ENCODE measurements at places on chromosomes 4 and X.

DNA sequence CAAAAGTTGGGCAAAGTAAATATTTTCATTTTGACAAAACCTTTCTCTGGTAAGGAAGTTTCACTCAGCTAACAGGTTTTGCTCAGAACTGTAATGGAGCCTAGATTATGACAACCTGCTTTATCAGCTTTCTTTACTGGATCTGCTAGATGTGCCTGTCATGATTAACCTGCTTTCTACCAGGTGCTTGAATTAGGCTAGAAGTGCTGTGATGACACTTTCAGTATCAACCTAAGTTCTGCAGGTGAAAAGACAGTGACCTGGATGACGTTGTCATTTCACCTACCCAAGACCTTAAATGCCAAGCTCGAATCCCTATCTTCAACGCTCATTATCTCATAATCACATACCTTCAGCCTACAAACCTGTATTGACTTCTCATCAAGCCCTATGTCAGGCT lies 1.5 kb upstream of the FAAH2 start:
- DNase-seq, result no peak

DNA sequence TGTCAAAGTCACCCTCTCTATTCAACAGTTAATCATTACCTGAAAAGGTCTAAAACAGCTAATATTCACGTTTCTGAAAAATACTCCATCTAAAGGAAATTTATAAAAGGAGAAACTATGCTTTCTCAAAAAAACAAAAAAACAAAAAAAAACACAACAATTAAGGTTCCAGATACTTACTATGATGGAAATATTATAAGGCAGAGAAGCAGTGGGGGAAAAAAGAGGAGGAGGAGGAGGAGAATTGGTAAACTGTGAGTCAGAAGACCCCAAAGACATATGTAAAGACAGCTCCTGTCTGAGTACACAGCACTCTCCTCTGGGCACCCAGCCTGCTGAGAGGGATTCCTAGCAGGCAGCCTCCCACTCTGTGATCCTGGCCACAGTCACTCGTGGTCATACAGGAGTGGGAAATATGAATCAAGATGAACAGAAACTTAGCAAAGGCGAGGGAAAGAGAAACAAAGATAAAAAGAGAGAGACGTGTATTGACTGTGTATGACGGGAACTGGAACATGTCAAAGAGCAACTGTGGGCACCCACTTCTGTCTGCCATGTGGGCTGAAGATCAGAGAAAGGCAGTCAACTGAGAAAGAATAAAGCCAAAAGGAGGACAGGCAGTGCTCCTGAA lies 12.5 kb downstream of the KLHL15 start:
- no peak for DNase-seq

GRCh38 chr4:182140547-182140946 lies 102.7 kb upstream of the TENM3 start:
- DNase-seq, result no peak

- DNase-seq, result no peak
These were observed 2.4 kb upstream of the TBL1X start for GRCh38 chrX:9462456-9462855.

- DNase-seq, result no peak
These were observed 462.7 kb upstream of the RPS6KA3 start for GRCh38 chrX:20729416-20729815.

GRCh38 chr4:183347566-183347965 lies 25.3 kb upstream of the CLDN24 start:
- no peak for DNase-seq

DNA sequence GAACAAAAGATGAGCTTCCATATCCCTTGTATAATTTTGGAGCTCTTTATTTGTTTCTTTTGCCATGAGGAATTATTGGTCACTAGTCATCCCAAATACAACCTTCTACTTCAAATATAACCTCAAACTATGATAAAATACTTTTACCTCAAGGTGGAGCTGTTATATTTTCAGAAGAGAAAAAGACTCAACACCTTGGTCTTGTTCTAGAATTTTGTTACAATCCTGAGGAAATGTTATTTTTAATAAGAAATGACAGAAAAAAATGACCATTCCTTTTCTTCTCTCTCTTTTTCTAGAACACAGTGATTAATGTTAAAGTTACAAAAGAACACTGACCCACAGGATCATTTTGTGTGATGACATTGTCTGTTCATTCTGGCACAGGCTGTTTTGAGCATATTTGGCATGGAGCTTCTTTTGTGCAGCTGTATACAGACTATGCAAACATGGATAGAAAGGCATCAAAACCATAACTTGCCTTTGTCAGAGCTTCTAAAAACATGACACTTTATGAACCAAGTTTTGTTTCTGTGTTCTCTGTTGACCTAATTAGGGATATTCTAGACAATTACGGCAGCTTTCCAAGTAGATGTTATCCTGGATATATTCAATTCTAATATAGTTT lies 159.6 kb upstream of the CTSO start:
- DNase-seq, result no peak

DNA sequence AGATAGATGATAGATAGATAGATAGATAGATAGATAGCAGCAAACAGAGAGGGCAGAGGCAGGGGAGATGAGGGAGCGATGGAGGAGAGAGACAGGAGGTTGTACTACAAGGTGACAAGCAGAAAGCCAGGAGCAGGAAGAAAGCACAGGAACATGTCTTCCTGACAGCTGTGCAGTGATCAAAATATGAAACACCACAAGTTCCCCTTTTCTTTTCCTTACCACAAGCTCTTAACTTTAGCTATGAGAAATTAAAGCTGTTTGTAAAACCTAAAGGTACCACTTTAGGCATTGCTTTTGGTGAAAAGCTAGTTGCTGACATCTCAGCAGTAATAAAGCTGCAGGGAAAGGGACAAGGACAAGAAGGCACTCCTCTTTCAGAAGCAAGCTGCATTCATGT lies 9.1 kb upstream of the MAGED4B start:
- no peak for DNase-seq

GRCh38 chr4:73891739-73892405 lies 22.7 kb downstream of the CXCL1 start:
- DNase-seq, result no peak

GRCh38 chrX:34880656-34881055 lies 61.9 kb upstream of the FAM47B start:
- DNase-seq, result no peak

- no peak for DNase-seq
These were observed 80.2 kb downstream of the DIAPH2 start for GRCh38 chrX:96764864-96765263.

DNA sequence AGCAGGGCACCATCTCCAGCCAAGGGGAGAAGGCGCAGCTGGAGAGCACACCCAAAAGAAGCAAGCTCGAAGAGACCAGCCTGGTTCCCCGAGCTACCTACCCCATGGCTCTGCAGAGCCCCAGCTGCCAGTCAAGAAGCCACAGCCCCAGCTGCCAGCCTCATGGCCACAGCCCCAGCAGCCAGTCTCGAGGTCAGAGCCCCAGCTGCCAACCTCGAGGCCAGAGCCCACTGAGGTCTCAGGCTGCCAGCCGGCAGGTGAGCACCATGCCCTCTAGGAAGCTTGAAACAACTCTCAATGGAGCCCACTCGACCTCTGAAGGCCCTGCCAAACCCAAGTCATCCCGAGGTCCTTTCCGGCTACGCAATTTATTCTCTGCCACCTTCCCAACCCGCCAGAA lies 27.0 kb upstream of the PRPS1 start:
- no peak for DNase-seq

DNA sequence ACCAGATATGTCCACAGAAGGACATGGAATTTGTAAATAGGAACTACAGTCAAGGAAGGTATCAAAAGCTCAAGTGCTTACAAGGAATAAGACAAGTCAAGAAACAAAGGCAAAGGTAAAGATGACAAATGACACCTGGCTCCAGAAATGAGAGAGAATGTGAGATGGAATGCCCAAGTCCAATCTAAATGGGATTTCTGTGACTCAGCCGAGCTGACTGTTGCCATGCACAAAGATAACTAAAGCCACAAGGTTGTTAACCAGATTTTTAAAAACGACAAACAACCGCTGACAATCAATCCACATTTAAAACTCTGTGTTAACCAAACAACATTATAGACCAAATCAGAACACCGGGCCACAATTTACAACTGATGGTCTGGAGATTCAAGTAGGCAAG lies 1.1 kb downstream of the NFXL1 start:
- no peak for DNase-seq

DNA sequence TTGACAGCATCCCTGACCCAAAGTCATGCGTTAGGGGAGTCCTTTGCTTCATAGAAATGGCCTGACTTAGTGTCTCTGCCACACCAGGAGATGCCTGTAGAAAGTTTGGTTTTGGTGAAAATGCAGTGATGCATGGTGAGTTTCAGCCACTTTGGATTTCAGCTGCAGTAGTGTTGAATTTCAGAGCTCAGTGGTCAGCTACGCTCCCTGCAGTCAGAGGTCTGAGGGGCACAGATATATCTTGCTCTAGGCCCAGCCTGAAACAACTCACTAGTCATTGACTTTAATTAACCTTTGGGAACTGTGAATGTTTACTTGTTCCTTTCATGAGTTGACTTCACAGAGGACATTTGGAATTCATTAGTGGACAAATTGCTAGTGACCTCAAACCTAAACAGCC lies 17.5 kb downstream of the RBMX2 start:
- DNase-seq, result no peak

DNA sequence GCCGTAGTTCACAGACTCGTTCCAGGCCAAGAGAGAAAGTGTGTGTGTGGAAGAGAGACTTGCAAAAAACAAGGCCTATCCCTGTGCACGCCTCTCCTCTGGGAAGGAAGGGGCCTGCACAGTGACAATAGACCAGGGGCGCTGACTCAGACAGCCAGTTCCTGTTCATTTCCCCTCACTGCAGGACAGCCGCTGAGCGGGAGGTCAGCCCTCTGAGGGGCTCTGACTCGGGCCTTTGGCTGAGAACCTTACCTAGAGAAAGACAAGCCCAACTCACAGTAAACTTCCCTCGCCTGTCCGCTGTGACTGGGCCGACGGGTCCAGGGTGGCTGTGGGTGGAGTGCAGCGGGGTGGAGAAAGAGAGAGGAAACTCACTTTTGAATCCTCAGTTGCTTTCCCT lies 52.1 kb downstream of the RTL5 start:
- DNase-seq, result no peak

- DNase-seq, result no peak
These were observed 8.9 kb downstream of the TCEANC start for GRCh38 chrX:13661735-13662288.

- DNase-seq, result no peak
These were observed 48.8 kb downstream of the RPS3A start for GRCh38 chr4:151148261-151148660.

DNA sequence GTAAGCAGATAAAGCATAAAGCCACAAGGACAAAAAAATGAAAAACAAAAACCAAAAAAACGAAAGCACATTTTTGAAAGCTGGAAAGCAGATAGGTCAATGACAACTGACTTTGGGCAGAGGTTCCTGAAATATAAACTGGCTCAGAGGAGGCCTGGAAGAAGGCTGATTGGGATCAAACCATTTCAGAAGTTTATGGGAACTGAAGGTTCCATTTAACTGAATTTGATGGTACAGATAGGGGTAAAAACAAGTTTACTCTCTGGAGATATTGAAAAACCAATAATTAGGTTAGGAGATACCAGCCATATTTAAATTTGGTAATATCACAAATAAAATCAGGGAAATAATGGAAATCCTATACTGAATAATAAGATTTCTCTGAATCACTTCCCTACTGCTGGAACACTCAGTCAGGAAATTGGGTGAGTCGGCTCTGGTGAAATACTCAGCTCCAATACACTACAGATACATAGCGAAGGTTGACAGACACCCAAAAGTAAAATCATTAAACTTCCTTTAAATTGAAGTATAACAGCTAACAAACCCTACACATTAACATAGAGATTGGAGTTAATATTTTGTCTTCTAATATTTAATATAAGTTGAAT lies 1584.3 kb downstream of the STIM2 start:
- DNase-seq, result no peak

DNA sequence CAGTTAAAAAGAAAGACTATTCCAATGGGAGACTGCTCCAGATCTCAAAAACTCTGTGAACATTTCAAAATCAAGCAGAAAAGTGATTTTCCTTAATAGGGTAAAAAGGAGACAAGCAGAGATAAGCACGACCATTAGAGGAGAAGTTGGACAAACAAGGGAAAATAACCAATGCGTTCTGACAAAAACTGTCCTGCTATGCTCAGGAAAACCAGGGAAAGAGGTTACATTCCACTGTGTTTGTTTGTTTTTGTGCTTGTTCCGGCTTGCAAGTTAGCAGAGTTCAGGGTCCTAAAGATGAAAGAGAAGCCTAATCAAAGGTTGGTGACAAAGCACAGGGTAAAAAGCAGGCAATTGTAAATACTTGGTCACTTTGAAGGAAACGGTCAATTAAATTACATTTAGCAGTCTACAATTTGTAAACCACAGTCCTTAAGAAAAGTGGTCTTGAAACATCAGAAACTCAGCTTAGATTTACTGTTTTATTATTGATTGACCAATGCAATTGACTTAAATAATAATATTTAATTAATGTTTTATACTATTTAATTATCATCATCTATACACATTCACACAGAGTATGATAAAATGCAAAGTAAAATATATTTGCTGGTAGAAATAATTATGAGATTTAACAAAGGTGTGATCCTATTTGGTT lies 186.2 kb upstream of the CPXCR1 start:
- DNase-seq, result peak; percentile 53

DNA sequence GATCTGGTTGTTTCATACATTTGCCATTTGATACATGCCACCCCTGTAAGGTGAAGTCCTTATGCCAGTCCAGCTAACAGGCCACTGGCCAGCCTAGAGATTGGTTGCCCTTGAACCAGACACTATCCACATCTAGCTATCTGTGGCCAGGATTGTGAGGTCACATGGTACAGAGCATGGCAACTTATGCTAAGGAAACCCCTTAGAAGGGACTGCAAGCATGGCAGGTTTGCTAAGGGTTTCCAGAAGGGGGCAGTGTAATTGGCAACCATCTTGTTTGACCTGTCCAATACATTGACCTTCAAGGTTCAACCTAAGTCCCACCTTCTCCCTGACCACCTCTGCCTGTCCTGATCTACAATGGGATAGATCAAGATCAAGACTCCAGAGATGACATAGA lies 47.5 kb downstream of the SMC1A start:
- no peak for DNase-seq

DNA sequence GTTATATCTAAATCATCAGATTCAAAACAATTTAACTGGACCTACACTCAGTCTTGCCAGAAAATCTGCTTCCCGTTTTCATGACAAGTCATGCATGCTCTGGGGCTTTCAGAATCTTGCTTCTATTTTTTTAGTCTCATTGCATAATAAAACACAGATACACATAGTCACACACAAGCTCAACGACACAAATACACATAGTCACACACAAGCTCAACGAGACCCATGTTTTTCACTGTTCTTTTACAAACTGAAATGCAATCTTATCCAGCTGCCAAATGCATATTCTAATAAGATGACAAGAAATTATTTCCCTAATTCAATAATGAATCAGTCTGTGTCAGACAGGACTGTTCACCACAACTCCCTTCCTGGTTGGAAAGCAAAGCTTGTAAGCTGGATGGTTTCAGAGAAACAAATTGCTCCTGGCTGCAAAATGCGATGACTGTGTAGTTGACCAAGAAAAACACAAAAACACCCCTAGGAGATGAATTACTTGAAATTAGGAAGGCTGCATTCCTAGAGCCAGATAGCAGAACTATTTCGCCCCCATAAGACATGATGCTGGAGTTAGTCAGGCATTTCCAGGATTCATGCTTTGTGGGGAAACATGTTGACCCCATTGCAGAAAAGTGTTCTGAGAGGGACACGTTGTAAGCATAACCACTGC lies 208.7 kb downstream of the CHIC2 start:
- no peak for DNase-seq
